ENCODE measurements at places on chromosomes 7 and 10. TPM values are rescaled to one million over a fixed set of nuclear protein-coding genes. Genes with fewer than 3 reads are reported as not detected.

DNA sequence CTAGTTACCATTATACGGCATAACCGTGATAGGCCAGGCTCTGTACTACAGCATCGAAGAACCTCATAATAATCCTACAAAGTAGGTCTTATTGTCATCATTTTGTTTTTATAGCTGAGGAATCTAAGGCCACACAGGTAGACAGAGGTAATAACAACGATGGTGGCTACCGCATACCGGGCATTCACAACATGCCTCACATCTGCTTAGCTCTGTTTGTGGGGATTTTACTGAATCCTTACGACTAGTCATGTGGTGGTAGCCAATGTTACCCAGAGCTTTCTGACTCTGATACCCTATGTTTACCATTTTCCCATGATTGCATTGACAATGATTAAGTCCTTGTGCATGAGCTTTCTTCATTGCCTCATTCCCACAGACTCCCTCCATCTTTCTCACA, 269.4 kb downstream of the TCF7L2 start:
- DNase-seq, result no peak

DNA sequence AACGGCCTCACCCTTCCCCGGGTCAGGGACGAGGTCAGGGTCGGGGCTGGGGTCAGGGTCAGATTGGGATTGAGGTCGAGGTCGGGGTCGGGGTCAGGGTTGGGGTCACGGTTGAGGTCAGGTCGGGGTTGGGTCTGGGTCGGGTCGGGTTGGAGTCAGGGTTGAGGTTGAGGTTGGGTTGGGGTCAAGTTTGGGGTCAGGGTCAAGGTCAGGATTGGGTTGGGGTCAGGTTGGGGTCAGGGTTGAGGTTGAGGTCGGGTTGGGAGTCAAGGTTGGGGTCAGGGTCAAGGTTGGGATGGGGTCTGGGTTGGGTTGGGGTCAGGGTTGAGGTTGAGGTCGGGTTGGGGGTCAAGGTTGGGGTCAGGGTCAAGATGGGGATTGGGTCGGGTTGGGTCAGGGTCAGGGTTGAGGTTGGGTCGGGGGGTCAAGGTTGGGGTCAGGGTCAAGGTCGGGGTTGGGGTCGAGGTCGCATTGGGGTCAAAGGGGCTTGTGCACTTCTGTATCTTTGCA, 131.4 kb downstream of the VIPR2 start:
- DNase-seq, result no peak

TDRD1 gene
- total RNA-seq, result not detected

GRCh38 chr10:117497736-117498135, 44.8 kb upstream of the EMX2 start:
- no peak for DNase-seq

GRCh38 chr10:131134001-131134576, 177.4 kb downstream of the TCERG1L start:
- DNase-seq, result no peak

Data from epithelial cell of proximal tubule (primary cell).